GM12864 (cell line): ENCODE measurements at places on chromosomes 2 and 18.

DNA sequence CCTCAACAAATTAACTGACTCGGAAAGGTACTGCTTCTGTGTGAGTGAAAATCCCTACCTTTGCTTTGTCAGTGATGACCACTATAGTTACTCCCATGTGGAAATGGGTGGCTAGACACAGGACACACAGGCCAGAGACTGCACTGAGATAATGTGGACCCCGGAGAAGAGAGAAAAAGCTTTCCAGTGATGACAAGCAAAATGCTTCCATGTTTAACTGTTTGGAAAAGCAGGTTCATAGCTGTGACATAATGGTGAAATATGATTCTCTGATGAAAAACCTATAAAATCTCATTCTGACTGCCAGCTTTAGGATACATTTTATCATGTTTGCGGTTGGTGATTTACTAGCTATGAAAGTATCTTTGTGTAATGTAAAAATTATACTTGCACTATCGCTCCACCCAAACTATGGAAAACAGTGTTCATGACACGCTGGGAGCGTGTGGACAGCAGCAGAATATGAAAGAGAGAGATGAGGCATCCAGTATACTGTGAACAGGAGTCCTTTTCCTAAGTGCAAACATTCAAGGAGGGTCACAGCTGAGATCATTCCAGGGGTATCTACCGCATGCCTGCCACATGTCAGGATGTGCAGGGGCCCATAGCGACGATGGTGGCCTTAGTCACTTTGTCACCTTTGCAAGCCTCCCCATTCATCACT lies 782.7 kb upstream of the SOX11 start:
- no peak for DNase-seq

GRCh38 chr2:200350850-200351285 lies 44.4 kb downstream of the SPATS2L start:
- DNase-seq, result no peak

DNA sequence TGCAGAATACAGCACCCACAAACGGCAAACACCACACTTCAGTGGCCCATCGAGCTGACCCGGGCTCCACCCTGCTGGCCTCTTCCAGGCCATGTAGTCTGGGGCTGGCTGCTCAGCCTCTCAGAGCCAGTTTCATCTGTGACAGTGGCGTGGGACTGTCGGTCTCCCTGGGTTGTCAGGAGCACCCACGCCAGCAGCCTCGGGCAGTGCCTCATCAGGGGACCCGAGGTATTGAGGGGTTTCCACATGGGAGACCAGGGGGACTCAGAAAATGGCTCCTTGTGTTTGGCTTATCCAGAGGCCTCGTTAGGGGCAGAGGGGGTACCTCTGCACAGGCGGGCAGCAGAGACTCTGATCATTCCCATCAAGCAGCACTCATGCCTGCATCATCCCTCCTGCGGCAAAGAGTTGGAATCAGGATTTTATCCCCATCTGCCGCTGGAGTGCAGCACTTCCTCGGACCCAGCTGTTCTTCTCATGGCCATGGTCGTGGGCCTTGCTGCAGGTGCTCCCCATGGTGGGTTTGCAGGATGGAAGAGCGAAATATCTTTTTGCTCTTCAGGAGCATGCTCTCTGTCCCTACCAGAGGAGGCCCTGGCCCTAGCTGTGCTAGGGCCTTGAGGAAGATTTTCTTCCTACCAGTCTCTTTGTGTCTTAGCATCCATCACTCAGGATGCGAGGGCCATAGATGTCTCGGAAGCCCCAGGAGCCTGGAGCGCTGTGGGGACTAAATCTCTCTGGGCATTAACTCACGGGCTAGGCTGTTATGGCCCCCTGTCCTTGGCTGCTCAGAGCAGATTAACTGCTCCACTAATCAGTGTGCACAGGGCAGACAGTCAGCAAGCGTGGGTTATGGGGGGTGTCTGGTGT lies 100.8 kb downstream of the CLIP4 start:
- no peak for DNase-seq

DNA sequence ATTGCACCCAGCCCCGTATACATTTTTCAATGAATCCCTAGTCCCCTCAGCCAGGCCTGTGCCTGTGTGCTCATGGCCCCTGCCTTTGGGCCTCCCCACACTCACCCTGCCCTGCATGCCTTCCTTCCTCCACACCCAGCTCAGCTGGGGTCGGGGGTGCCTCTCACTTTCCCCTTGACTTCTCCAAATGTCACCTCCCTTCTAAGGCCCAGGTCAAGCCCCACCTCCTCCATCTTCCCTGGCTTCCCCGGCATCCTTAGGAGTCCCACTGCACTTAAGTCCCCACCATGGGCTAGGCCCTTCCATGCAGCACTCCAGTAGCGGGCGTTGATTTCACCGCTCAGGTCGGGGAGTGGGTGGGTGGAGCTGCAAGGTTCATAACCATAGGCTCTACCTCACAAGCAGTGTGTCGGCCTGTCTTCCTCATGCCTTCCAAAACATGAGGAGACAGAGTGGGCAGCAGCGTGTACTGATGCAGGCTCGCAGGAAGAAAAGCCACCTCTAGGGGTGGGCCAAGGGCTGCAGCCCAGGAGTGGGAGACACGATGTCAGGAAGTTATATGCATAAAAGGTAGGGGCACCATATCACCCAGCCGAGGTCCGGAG lies 47.7 kb downstream of the DNMT3A start:
- DNase-seq, result no peak

DNA sequence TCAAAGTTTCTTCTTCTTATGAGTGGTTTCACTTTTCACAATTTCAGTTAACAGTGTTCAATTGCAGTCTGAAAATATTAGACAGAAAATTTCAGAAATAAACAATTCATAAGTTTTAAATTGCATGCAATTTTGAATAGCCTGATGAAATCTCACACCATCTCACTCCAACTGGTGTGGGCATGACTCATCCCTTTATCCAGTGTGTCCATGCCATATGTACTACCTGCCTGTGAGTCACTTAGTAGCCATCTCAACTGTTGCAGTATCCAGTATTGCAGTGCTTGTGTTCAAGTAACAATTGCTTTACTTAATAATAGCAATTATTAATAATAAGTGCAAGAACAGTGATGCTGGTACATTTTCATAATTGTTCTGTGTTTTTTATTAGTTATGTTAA lies 1202.5 kb downstream of the DSC3 start:
- no peak for DNase-seq

GRCh38 chr2:33395655-33396249 lies 80.7 kb upstream of the RASGRP3 start:
- peak; percentile 22 for DNase-seq

DNA sequence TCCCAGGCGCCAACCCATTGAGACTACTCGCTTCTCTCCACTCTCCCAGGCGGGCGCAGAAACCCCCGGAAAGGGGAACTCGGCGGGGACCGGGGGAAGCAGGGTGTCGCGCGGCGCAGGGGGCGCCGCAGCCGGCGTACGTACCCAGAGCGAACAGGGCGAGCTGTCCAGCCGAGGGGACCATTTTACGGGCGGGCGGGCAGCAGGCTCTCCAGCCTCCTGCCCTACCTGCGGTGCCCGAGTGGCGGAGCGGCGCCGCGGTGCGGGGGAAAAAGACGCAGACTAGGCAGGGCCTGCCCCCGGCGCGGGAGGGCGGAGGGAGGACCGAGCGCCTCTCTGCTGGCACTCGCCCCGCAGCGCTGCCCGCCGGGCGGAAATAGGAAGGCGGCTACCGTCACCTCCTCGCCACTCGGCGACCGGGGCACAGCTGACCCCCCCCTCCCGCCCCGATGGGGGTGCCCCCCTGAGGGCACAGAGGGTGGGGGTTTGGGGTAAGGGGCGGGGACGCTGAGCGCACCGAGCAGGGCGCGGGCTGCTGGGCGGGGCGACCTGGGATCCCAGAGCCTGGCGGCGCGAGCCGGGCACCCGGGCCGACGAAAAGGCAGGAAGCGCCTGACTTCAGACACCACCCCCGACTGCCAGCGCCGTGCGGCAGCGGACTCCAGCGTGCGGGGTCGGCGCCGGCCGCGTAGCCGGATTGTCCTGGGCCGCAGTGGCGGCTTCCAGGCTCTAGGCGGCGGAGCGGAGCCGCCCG lies at the start of gene TGFA:
Gene TGFA (minus strand): TSS at position 243 of the 754 bp plus-strand sequence. CDS start 59 bp downstream, at position 184.
- DNase-seq, result no peak

- DNase-seq, result peak; percentile 61
Measured at GRCh38 chr2:149021761-149022160, 16.7 kb upstream of the LYPD6B start.

- DNase-seq, result no peak
Measured at GRCh38 chr18:58893388-58894099, 28.9 kb downstream of the ZNF532 start.
